ENCODE measurements at places on chromosomes 7 and 10.
A peak's percentile ranks its signal among the peaks of the same experiment; 100 is the strongest.

GRCh38 chr7:73515178-73515577 is 6.9 kb downstream of the BAZ1B start:
- DNase-seq: no peak

- DNase-seq: peak; percentile 25
Observed at GRCh38 chr7:50146692-50147091, 53.6 kb upstream of the ZPBP start.

GRCh38 chr7:129122751-129123509 is 21.6 kb upstream of the TSPAN33 start:
- no peak for DNase-seq

DNA sequence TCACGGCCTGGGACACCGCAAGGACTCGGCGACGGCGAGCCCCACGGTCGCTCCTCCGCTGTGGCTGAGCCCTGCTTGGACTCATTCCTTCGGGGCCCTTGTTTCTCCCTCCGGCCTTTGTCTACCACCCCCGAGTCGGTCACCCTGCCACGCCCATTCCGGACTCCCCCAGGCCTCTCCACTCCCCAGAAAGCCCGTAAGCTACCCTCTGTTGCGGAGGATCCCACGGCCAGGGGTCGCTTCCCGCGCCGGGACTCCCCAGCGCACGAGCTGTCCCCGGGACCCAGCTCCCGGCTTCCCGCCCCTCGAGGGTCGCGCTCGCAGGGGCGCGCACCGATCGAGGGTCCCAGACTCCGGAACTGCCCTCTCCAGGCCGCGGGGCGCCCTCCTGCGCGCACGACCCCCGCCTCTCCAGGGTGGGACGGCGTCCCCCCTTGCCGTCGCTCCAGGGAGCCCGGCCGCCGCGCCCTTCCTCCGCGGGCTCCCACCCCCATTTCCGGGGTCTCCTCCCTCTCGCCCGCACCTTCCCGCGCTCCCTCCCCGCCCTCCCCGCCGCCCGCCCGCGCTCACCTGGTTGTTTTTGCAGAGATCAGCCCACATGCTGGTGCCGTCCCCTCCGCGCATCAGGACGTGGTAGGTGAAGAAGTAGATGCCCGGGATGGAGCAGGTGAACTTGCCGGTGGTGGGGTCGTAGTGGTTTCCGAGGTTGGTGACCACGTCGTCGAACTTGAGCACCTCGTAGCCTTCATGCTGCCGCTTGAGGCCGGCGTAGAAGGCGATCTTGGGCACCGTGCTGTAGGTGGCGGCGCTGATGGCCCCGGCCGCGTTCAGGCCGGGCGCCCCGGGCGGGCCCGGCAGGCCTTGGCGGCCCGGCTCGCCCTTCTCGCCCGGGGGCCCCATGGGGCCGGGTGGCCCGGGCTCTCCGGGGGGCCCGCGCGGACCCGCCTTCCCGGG is 1.5 kb downstream of the C1QL3 start:
- peak; percentile 90 for DNase-seq

DNA sequence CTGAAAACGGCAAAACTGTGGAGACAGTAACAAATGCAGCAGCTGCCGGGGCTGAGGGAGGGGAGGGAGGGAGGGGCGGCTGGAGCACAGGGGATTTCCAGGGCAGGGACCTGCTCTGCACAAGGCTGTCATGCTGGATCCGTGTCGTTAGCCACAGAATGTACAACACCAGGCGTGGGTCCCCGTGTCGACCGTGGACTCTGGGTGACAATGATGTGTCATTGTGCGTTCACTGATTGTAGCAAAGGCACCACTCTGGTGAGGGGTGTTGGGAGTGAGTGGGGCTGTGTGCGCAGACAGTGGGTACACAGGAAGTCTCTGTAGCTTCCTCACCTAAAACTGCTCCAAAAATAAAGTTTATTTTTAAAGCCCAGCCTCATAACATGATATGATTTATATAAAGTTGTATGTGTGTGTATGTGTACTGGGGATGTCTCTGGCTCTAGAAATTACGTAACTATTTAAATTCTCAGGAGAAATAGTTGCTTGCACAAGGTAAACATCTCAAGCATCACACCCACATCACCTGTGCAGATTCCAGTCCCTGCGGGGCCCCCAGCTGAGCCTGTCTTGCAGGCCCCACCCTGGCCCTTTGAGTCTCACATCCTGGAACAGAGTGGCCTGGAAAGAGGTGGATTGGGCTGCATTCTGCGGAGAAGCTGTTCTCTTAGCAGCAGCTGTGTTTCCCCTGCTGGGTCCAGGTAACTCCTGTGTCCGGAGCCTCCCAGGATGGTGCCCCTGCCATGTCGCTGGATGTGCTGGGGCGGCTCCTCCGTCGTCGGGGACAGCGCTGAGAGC is 135.7 kb downstream of the DYNC2I1 start:
- DNase-seq: no peak

DNA sequence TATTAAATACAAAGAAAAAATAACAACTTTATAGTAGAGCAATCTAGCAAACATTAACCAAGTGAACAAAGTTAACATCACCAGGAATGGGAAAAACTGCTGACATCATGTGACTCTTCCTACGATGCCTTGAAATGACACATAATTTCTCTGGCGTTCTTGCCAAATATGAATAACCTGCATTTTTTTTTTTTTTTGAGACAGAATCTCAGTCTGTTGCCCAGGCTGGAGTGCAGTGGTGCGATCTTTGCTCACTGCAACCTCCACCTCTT is 126.5 kb upstream of the VKORC1L1 start:
- DNase-seq: no peak

GRCh38 chr7:44998153-44998871 is 1.7 kb upstream of the CCM2 start:
- DNase-seq: no peak

DNA sequence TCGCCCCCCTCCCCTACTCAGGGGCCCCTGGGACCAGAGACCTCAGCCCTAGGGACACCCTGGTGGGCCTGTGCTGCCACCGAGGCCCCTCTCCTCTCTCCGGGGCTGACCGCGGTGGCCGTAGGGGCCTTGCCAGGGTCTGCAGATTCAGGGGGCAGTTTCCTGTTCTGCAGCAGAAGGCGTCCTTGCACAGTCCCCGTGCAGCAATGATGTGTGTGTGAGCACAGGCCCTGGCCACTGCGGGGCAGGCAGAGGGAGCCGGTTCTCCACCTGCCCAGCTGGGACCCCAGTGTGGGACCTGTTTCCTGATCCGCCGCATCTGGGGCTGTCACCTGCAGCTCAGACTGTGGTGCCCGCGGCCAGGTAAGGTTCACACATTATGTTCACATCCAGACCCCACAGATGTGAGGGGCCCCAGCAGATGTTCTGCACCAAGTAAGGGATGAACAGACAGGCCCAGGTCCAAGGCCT is 60.7 kb upstream of the DNAJB6 start:
- DNase-seq: no peak

- DNase-seq: peak; percentile 4
Observed at GRCh38 chr10:100744987-100745881, at the start of gene PAX2. PAX2 (plus strand) TSS chr10:100745582; CDS start chr10:100746261, 679 bp downstream.

DNA sequence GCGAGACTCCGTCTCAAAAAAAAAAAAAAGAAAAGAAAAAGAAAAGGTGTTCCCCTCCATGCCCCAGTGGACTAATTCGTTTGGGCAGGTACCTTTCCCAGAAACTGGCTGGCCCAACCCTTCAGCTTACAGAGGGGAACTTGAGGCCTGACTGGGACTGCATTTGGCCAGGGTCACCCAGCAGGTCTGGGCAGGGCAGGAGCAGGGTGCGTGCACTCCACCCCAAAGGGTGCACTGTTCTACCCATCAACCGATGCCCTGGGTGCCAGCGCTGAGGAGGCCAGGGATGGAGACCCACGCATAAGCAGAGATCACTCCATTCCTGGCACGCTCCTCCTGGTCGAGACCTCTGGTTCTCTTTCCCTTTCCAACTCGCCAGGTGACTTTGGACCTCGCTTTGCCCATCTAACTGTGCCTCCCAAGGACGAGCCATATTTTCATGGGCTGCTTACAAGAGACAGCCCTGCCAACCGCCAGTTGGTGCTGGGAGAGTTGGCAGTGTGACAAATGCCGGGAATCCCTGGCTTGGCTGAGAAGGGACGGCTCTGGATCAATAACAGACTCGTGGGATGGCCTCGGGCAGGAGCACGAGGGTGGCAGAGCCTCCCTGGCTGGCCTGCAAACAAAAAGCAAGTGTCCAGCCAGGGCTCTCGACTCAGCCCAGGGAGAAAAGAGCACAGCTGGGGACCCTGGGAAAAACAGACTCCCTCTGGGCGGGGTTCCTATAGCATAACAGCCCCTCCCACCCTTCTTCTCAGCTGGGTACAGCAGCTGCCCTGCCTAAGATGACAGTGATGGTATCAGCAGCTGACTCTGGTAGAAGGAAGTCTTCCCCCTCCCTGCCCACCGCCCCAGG is 7.9 kb downstream of the HSPB1 start:
- peak; percentile 94 for DNase-seq

- no peak for DNase-seq
Observed at GRCh38 chr7:32023376-32023775, 46.8 kb downstream of the PDE1C start.

DNA sequence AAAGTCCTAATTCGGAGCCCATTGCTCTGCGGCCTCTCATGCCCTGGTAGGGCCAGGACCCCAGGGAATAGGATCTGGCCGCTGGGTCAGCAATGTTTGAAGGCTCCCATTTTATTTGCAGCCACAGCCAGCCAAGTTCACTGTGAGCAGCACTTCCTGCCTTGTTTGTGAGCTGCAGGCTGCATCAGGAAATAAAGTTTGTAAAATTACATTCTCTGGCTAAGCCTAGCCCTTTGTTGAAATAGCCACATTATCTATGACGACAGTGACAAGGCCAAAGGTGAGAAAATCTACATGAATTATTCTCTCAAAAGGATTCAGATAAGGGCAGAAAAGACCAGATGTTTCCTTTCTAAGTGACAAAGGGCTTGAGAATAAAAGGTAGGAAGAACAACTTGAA is 23.7 kb upstream of the ITGB1 start:
- DNase-seq: peak; percentile 6

DNA sequence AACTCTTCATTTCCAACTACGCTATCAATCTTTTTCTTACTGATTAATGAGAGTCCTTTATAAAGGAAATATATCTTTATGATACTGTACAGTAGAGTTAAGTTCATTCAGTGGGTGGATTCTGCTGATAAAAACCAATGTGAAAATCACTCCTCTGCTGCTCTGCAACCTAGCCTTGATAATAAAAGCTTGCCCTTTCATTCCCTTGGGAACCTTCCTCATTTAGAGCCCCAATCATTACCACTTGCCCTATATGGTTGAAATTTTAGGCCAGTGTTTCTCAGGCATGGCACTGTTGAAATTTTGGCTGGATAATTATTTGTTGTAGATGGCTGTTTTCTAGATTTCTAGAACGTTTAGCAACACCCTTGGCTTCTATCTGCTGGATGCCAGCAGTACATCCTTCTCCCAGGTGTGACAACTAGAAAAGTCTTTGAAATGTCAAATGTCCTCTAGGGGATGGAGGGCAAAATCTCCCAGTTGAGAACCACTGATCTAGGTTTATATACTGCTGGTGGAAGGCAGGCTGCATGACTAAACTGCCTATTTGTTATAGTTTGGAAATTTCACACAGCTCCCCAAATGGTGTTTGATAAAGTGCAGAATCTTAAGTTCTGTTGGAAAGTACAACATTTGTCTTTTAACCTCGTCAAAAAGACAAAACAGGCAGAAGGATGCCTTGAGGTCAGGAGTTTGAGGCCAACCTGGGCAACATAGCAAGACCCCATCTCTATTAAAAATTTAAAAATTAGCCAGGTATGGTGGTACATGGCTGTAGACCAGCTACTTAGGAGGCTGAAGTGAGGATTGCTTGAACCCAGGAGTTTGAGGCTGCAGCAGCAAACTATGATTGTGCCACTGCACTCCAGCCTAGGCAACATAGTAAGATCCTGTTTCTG is 8.9 kb upstream of the SIRT1 start:
- no peak for DNase-seq

DNA sequence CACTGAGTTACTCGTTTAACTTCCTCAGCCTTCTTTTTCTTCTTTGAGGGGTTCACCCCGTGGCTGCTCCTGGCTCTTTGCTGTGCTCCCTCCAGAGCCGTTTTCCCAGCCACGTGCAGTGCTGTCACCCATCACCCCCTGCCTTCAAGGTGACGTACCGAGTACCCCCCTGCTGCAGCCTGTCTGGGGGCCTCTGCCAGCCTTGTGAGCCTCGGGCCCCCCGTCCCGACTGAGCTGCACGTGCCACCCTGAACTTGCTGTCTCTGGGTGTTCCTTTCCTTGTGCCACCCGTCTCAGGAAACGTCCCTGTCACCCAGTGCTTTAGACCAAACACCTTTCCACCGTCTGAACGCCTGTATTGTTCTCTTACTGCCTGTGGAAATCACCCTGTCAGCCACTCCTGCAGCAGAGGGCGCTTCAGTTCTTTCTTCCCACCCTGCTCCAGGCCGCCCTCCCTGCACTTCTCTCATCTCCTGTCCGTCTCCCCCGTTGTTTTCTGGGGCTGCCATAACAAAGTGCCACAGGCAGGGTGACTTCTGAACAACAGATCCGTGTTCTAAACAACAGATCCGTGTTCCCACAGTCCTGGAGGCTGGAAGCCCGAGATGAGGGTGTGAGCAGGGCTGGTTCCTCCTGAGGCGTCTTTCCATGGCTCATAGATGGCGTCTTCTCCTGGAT is 44.6 kb downstream of the WDR37 start:
- peak; percentile 19 for DNase-seq

DNA sequence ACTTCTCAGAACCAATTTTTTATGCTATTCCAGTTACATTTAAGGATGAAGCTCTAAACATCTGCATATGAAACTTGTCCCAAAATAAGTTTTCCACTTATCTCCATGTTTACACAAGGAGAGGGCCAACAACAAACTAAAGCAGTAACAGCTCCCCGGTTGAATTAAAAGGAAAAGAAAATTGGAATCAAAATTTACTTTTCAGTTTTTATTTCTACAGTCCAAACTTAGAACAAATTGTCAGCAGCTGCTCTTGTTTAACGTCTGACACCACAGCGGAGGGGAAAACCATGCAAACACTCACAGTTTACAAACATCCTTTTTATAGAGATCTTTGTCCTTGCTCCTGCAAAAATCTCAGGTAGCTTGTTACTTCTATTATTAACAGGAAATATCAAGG is 101.3 kb downstream of the COL28A1 start:
- DNase-seq: no peak

- peak; percentile 70 for DNase-seq
Observed at GRCh38 chr7:8590791-8591190, 157.4 kb downstream of the NXPH1 start.

GRCh38 chr10:82934429-82934828 is 1059.4 kb downstream of the NRG3 start:
- no peak for DNase-seq

DNA sequence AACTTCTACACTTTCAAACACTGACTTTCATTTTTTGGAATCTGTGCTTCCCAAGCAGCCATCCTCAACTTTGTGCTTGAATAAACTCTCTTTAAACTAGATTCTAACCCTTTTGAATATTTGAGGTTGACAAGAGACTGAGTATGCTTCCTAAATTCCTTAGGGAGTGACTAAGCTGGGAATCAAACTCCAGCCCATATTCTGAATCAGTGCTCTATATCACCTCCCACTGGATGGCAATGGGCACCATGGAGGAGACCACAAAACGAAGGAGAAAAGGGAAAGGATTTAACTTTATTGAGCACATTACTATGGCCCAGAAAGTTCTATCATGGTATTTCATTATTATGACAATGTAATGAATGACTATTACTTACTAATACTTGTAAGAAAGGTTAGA is 17.2 kb upstream of the SLC26A4 start:
- DNase-seq: no peak

- DNase-seq: no peak
Observed at GRCh38 chr10:90571481-90572258, 286.2 kb downstream of the HTR7 start.

GRCh38 chr10:22617516-22617915 is 96.9 kb downstream of the PIP4K2A start:
- no peak for DNase-seq

All from NCI-H146 (cell line).